ENCODE measurements at places on chromosomes 11 and 22.

DNA sequence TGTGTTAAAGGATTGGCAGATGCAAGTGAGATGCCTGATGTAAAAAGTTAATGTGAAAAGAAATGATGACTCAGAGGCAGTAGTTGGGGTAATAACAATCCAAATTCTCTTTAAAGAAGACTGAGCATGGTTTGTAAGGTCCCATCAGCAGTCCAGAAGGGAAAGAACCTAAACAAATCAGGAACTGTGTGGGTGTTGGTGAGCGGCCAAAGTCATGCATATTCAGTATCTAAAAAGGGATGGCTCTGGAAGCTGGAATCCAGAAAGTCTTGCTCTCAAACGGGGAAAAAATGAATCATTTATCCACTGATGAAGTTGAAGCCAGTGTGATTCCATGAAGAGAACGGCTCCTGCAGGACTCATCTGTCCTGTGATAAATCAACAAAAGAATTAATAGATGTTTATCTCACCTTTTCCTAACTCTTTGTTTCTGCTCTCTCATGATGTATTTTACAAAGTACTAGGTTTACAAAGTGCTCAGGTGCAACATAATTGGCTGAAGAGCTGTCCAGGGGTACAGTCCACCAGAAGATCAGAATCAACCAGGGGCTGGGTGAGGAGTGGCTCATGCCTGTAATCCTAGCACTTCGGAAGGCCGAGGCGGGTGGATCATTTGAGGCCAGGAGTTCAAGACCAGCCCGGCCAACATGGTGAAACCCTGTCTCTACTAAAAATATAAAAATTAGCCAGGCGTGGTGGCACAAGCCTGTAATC, 20.5 kb upstream of the SORL1-AS1 start:
- no peak for DNase-seq

- DNase-seq = no peak
These were observed 66.3 kb upstream of the NAV2 start for GRCh38 chr11:19646308-19646707.

- DNase-seq = no peak
These were observed 2.0 kb upstream of the FXYD6 start for GRCh38 chr11:117878314-117878938.

- DNase-seq = no peak
These were observed 38.7 kb downstream of the EIF3F start for GRCh38 chr11:8025816-8026215.

GRCh38 chr11:86625544-86625943, 46.9 kb downstream of the ME3 start:
- DNase-seq = no peak

DNA sequence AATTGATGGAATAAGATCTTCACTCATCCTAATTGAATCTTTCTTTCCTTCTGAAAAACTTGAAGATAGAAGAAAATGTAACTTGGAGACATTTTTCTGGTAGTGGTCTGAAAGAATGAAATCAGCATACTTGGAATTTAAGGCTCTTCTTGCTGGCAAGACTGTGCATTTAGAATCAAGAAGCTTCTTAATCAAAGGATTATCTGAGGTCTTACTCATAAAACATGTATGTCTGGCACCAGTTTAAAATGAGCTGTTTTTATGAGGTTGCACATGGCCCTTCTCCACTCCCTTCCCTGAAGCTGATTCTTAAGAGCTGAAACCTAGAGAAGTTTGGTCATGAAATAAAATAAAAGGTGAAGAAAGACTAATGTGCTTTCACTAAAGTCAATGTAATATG, 77.3 kb downstream of the ARHGEF12 start:
- DNase-seq = no peak

GRCh38 chr11:3073029-3073435, 15.8 kb upstream of the CARS1 start:
- DNase-seq = no peak

- DNase-seq = no peak
These were observed 22.6 kb downstream of the CABIN1 start for GRCh38 chr22:24033731-24034130.

GRCh38 chr11:114161486-114162250, 102.2 kb downstream of the ZBTB16 start:
- no peak for DNase-seq

GRCh38 chr11:77115181-77115611, 12.6 kb downstream of the OMP start:
- DNase-seq = no peak

DNA sequence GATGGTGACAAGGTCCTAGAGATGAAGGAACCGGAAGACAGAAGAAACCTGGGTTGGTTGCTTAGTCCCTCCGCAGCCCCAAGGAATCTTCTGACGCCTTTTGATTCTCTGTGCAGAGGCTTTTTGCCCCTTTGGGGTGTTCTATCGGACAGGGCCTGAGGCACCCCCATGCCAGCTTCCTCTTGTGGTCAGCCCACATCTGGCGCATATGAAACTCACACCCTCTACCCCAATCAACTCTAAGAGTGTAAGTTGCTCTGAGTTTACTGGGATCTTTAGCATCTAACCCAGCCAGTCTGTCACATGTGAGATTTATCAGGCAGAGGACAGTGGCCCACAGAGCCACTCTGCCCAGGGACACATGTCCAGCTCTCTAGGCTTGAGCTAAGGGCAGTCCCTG, 17.4 kb downstream of the RASD2 start:
- DNase-seq = no peak

- DNase-seq = no peak
These were observed 19.8 kb downstream of the MMP27 start for GRCh38 chr11:102685754-102686153.

- DNase-seq = no peak
These were observed 72.9 kb downstream of the CACNA1I start for GRCh38 chr22:39643311-39644083.

GRCh38 chr22:17121233-17122195, at the start of gene TMEM121B:
Gene TMEM121B, minus strand, starts transcription at chr22:17121360. Its CDS starts 233 bp downstream, at chr22:17121127.
- peak; percentile 73 for DNase-seq

GRCh38 chr11:72585762-72586311, 88.4 kb downstream of the PDE2A start:
- DNase-seq = no peak

DNA sequence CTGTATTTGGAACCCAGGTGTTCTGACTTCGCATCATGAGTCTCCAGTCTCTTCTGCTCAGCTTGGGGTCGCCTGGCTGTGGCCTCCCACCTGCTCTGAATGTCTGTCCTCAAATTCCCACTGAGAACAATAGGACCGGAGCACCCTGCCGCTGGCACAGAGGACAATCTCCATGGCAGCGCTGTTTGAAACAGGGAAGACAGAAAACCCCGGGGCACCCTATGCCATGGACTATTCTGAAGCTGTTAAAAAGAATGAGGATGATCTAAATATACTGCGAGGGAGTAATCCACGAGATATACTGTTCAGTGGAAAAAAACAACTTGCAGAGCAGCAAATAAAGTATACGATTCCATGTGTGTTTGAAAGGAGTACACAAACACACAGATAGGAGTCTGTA, 415.6 kb upstream of the NARS2 start:
- DNase-seq = no peak
